Neural cell (in vitro differentiated cells): ENCODE measurements at places on chromosomes 16 and 17. TPM values are rescaled to one million over a fixed set of nuclear protein-coding genes. Genes with fewer than 3 reads are reported as not detected.

The CLDN6 gene
- polyA plus RNA-seq = 1.1 TPM in 1 of 2 replicates, not detected in the other

The CTRB2 gene
- not detected in 2 replicates for polyA plus RNA-seq

The METTL2A gene
- polyA plus RNA-seq = 18.7 and 25.7 TPM in 2 replicates

The NEK8 gene
- polyA plus RNA-seq = 1.5 and 2.0 TPM in 2 replicates

The IRX5 gene
- 0.14 and 0.26 TPM in 2 replicates for polyA plus RNA-seq

The EPOP gene
- 1.1 and 1.5 TPM in 2 replicates for polyA plus RNA-seq

The ARHGDIG gene
- polyA plus RNA-seq = 176 and 247 TPM in 2 replicates

The KRT15 gene
- 0.09 TPM in 1 of 2 replicates, not detected in the other for polyA plus RNA-seq

The HBQ1 gene
- polyA plus RNA-seq = 3.9 and 4.5 TPM in 2 replicates

The KRT12 gene
- polyA plus RNA-seq = not detected in 2 replicates

The WNT9B gene
- not detected in 2 replicates for polyA plus RNA-seq

The SNAI3 gene
- not detected in 2 replicates for polyA plus RNA-seq

The SLC4A1 gene
- polyA plus RNA-seq = 0.05 TPM in 1 of 2 replicates, not detected in the other

The DHRS7C gene
- not detected in 2 replicates for polyA plus RNA-seq

The RTN4RL1 gene
- polyA plus RNA-seq = 6.6 and 8.1 TPM in 2 replicates

The ADGRG3 gene
- 0.62 and 0.86 TPM in 2 replicates for polyA plus RNA-seq

The SMIM22 gene
- not detected in 2 replicates for polyA plus RNA-seq

The CEP295NL gene
- not detected in 2 replicates for polyA plus RNA-seq

The G6PC1 gene
- not detected in 2 replicates for polyA plus RNA-seq

The HBA1 gene
- polyA plus RNA-seq = not detected in 2 replicates

The ABAT gene
- polyA plus RNA-seq = 125 and 132 TPM in 2 replicates

The RAC3 gene
- polyA plus RNA-seq = 198 and 211 TPM in 2 replicates

The TMC7 gene
- polyA plus RNA-seq = 2.3 and 3.5 TPM in 2 replicates

The GCGR gene
- not detected in 2 replicates for polyA plus RNA-seq

The CNGB1 gene
- 19.1 and 20.7 TPM in 2 replicates for polyA plus RNA-seq

The HYDIN gene
- 0.54 and 2.2 TPM in 2 replicates for polyA plus RNA-seq

The ACAP1 gene
- 0.66 and 9.2 TPM in 2 replicates for polyA plus RNA-seq

The CCDC40 gene
- polyA plus RNA-seq = 5.5 and 15.0 TPM in 2 replicates

The EFNB3 gene
- 36.4 and 46.5 TPM in 2 replicates for polyA plus RNA-seq

The RGS11 gene
- polyA plus RNA-seq = 3.5 and 4.7 TPM in 2 replicates

The RFWD3 gene
- 10.7 and 15.5 TPM in 2 replicates for polyA plus RNA-seq

The OMG gene
- polyA plus RNA-seq = not detected in 2 replicates

The KIF22 gene
- 81.1 and 89.7 TPM in 2 replicates for polyA plus RNA-seq

The PRSS27 gene
- 3.0 and 5.9 TPM in 2 replicates for polyA plus RNA-seq

The CCL11 gene
- not detected in 2 replicates for polyA plus RNA-seq

The TACO1 gene
- polyA plus RNA-seq = 15.8 and 16.2 TPM in 2 replicates

The PRAC1 gene
- polyA plus RNA-seq = not detected in 2 replicates

The RAB37 gene
- 0.32 TPM in 1 of 2 replicates, not detected in the other for polyA plus RNA-seq

The GUCY2D gene
- polyA plus RNA-seq = 0.07 and 0.10 TPM in 2 replicates

The MT1E gene
- polyA plus RNA-seq = not detected in 2 replicates

The NPIPA5 gene
- polyA plus RNA-seq = 1.5 and 27.2 TPM in 2 replicates

The P3H4 gene
- polyA plus RNA-seq = 17.8 and 20.5 TPM in 2 replicates

The NUP88 gene
- polyA plus RNA-seq = 86.5 and 92.9 TPM in 2 replicates

The TLCD3B gene
- polyA plus RNA-seq = 18.9 and 21.7 TPM in 2 replicates

The SLC9A5 gene
- polyA plus RNA-seq = 1.6 and 1.8 TPM in 2 replicates

The CTDNEP1 gene
- polyA plus RNA-seq = 37.3 and 39.4 TPM in 2 replicates

The NBR1 gene
- polyA plus RNA-seq = 59.6 and 62.4 TPM in 2 replicates

The OR1E2 gene
- polyA plus RNA-seq = not detected in 2 replicates

The SKAP1 gene
- polyA plus RNA-seq = 0.63 TPM in 1 of 2 replicates, not detected in the other
